Stimulated activated CD4-positive, alpha-beta T cell treated with anti-CD3 and anti-CD28 coated beads, Interleukin-4, amount 100 ng/mL, for 24 hours (primary cell): ENCODE measurements at places on chromosomes 16 and 17.
A peak's percentile ranks its signal among the peaks of the same experiment; 100 is the strongest.

- no peak for DNase-seq
Observed at GRCh38 chr17:21252289-21252795, 868 bp downstream of the NATD1 start.

- DNase-seq = peak; percentile 52
Observed at GRCh38 chr17:17141860-17142552, 64.1 kb downstream of the PLD6 start.

- no peak for DNase-seq
Observed at GRCh38 chr17:8365143-8365542, 11.4 kb downstream of the KRABD2 start.

DNA sequence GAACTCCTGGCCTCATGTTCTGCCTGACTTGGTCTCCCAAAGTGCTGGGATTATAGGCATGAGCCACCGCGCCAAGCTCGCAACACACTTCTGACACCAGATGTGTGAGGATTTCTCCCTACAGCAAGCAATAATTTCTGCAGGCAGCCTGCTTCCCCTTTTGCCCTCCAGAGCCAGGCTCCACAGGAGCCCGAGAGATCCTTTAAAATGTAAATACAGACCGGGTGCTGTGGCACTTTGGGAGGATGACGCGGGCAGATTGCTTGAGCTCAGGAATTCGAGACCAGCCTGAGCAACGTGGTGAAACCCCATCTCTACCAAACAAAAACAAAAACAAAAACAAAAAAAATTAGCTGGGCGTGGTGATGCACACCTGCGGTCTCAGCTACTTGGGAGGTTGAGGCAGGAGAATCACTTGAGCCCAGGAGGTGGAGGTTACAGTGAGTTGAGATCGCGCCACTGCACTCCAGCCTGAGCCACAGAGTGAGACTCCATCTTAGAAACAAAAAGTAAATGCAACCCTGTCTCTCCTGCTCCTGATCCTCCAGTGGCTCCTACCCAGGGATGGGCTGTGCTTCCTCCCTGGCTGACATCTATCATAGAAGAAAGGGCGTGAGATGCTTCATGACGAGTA lies 14.7 kb downstream of the C16orf96 start:
- DNase-seq = no peak

DNA sequence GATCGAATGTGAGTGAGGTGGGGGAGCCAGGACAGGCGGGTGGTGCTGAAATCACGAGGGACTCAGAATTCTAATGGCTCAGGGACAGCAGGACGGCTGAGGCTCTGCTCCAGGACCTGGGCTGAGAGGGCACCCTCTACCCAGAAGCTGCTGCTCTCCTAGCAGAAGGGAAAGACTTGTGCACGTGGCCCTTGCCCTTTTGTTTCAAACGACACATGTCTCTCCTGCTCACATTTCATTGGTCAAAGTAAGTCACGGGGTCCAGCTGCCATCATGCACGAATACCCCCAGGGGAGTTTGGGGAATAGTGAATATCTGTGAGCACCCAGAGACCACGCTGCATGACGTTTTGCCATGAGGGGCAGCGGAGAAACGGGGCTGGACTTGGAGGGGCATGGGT lies 73.2 kb downstream of the RTN4RL1 start:
- DNase-seq = no peak

- peak; percentile 30 for DNase-seq
Observed at GRCh38 chr17:46191322-46192188, 1.7 kb downstream of the KANSL1 start.

DNA sequence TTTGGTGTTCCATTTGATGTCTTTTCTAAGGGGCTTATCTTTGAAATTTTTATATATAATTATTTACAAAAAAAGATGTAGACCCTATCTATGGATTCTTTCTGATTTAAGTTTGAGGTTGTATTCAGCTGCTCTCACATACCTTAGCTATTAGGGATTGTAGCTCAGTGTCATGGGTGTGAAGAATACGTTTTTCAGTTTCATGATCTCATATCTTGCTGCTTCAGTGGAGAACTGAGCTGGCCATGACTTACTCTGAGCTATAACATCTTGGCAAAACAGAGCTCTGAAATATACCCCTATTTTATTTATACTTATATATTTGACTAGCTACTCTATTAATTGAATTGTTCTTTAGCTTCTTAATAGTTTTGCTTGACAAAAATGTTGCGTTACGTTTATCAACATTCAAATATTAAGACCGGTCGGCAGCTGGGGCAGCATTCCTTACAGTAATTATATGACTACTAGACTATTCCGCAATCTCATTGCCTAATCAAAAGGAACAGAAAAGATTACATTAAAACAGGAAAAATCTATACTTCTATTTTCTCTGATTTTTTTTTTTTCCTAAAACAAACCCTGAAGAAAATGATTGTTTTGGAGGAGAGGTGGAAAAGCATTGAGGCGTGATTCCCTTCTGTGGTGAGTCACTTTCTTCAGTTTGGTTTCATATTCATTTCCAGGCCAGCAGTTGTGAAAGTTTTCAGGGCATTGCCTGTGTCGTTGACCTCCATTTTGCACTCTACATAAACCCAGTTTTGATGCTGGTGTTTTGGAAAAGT lies 24.1 kb upstream of the KRT24 start:
- no peak for DNase-seq

DNA sequence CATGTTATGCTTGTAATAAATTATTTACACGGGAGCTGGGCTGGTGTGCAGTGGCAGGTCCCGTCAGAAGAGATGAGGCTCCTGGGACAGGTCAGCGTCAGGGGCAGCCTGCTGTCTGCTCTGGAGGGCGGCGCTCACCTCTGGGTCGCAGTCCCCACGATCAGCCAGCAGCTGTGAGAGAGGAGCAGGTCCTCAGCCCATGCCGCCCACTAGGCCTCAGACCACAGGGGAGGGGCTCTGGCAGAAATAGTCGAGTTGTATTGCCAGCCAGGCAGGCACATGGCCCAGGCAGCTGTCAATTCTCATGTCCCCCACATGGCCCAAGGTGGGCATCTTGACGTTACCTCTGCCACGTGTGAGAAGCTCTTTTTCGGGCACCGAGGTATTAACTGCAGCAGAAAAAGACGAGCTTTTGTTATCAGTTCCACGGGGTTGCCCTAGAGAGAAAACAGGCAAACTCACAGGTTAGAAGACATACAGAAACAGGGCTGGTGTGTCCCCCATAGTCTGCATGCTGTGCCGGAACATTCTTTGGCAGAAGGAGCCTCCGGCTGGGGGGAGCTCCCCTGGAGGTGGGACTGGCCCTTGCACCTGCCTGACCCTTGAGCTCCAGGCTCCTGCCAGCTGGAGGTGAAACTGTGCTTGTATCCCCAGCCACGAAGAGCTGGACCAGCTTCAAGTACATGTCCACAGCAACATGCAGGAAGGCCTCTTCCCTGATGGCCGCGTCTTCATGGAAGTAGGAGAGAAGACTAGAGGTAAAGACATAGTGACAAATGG lies 17.4 kb downstream of the ZNF276 start:
- DNase-seq = no peak

GRCh38 chr17:53193044-53193443 lies 629.7 kb upstream of the KIF2B start:
- DNase-seq = no peak

- no peak for DNase-seq
Observed at GRCh38 chr17:14701886-14702285, 401.0 kb downstream of the HS3ST3B1 start.

DNA sequence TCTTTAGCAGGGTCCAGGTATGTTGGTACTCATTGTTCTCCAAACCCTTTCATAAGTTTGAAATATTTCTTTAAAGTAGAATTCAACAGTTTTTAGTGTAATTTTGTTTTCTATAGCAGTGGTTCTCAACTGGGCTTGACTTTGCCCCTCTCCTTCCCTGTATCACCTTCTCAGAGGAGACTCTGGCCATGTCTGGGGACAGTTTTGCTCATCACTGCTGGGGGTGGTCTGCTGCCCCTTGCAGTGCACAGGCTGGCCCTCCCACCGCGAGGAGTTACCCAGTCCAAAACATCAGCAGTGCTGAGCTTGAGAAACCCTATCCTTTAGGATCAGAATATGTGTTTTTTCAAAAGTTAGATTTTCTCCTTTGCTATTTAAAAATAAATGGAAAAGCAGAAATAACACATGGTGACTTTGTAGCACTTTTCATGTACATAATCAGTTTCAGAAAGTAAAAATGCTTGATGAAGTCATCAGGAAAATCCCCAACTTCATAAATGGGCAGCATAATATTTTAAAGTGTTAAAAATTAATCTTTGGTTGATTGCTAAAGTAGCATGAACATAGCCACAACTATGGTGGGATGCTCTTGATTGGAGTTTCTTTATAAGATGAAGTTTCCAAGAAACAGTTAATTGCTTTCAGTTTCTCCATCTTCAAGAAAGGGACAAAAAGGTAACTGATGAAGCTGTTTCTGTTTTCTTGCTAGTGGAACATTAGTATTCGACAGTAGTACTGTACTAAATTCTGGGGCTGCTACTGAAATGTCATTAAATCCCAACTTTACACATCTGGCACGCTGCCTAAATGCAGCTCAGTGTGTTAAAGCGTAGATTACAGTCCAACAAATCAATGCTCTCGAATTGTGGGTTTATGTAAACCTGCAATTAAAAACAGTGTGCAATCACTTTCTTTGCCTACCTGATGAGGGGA lies 70.3 kb downstream of the NETO2 start:
- no peak for DNase-seq

DNA sequence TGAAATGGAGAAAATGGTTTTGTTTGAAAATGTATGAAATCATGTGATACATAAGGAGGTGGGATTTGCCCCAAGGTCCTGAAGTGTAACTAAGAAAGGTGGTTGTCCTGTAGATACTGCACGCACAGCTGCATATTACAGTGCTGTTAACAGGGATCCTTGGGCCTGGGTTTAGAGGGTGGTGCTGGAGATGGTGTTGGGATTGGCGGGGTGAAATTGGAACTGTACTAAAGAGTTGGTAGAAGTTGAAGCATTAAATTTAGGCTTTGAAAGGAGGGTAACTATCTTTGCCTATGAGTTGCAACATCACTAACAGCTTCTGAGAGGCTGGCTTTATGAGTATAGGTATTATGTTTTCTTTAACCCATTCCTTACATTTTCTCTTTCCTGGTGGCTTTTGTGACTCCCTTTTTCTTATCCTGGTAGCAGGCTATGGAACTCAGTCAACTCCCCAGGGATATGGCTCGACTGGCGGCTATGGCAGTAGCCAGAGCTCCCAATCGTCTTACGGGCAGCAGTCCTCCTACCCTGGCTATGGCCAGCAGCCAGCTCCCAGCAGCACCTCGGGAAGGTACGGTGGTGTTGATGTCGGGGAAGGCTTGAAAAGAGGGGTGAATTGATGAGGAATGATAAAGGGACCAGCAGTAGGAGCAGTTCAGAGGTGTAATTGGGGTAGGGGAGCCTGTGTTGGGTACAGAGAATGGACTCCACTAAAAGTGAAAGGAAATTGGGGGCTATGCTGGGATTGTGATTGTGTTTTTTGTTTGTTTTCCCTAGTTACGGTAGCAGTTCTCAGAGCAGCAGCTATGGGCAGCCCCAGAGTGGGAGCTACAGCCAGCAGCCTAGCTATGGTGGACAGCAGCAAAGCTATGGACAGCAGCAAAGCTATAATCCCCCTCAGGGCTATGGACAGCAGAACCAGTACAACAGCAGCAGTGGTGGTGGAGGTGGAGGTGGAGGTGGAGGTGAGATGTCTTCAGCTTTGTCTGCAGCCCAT lies 3.8 kb downstream of the FUS start:
- DNase-seq = no peak

GRCh38 chr16:26665166-26665939 lies 401.4 kb upstream of the C16orf82 start:
- peak; percentile 6 for DNase-seq

DNA sequence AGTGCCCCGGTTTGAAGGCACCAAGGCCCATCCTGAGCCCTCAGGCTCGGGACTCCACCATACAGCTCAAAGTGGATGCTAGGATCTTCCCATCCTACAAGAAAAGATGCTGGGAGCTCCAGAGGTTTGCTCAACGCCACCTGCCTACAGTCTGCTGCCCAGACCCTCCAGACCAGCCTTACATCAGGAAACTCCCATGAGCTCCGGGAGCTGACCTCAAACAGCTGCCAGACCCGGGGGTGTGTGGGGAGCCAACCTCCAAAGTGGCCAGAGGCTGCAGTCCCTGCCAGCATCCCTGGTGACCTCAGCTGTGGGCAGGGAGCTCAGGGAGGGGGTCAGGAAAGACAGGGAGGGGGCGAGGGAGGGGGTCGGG lies 43.8 kb downstream of the C16orf82 start:
- no peak for DNase-seq

GRCh38 chr17:49978501-49978900 lies 9.5 kb downstream of the DLX4 start:
- DNase-seq = no peak

- DNase-seq = no peak
Observed at GRCh38 chr17:44766409-44767038, 7.7 kb downstream of the ADAM11 start.

- DNase-seq = no peak
Observed at GRCh38 chr16:85768199-85768598, 17.3 kb upstream of the C16orf74 start.

- DNase-seq = no peak
Observed at GRCh38 chr17:31926100-31926729, 10.6 kb upstream of the SUZ12 start.

- peak; percentile 84 for DNase-seq
Observed at GRCh38 chr17:29116804-29117753, 63.1 kb downstream of the MYO18A start.

DNA sequence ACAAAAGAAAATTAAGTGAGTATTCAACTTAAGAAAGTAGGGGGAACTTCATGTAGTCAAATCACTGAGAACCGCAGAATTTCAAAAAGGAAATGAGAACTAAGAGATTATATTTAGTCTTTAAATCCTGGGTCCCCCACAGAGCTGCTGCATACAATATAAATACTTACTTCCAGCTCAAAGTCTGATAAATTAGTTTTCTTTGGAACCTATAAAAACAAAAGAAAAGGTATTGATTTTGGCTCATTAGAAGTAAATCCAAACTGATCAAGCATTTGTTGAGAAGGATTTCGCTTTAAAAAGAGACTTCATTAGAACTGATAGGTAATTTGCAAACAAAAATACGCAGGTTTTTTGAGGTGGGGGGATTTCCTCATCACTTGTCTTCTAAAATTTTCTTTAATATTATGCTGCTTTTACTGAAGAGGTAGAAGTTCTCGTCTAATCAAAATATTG lies 21.9 kb downstream of the PARN start:
- no peak for DNase-seq

GRCh38 chr16:88639231-88640038 lies 1.1 kb downstream of the IL17C start:
- no peak for DNase-seq

GRCh38 chr16:15966836-15967546 lies 17.6 kb downstream of the ABCC1 start:
- no peak for DNase-seq

- DNase-seq = no peak
Observed at GRCh38 chr17:62086737-62087136, 21.7 kb upstream of the MED13 start.
